ENCODE measurements at places on chromosomes 7 and 10.

GRCh38 chr7:18511351-18512140, 16.0 kb downstream of the HDAC9 start:
- no peak for DNase-seq

GRCh38 chr7:27917119-27917518, 177.2 kb downstream of the TAX1BP1 start:
- no peak for DNase-seq

GRCh38 chr7:106126170-106126938, 14.2 kb upstream of the SYPL1 start:
- DNase-seq, result peak; percentile 28

GRCh38 chr7:44063894-44064651, 1.3 kb downstream of the PGAM2 start:
- DNase-seq, result no peak

DNA sequence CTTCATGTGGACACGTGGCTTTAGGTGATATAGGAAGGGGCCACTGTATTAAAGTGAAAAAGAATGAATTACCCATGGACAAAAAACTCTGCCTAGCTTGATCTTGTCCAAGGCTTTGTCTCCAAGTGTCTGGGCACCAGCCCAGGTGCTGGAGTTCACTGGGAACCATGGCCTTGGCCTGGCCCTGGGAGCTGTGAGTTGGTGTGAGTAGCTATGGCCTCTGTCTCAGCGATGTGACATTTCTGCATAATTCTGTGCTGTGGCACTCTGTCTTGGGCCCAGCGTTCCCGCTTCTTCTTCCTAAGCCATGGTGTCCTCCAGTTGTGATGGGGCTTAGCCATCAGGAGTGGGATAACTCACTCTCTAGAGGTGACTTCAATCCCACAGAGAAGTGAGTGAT, 119.0 kb upstream of the PPP2R2D start:
- no peak for DNase-seq

- DNase-seq, result no peak
Measured at GRCh38 chr7:123023126-123023525, 27.6 kb upstream of the TAS2R16 start.

DNA sequence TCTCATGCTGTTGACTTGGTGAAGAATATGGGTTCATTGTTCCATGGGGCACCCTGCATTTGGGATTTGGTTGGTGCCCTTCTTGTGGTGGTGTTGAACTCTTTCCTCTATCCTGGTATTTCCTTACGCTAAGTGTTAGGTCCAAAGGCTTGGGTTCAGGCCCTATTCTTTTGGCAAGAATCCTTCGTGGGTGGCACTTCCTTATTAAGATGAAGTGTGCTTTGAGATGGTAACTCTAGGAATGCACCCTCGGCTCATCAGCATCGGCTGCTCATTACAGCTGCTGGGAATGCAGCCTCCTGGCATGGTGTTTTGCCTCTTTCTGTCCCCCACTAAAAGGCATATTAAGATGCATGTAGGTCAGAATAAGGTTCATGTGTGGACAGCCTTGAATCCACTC, 380.7 kb downstream of the RPS24 start:
- no peak for DNase-seq

GRCh38 chr7:156063241-156063810, 251.1 kb upstream of the SHH start:
- no peak for DNase-seq

- no peak for DNase-seq
Measured at GRCh38 chr7:85341121-85341520, 154.3 kb upstream of the SEMA3D start.

DNA sequence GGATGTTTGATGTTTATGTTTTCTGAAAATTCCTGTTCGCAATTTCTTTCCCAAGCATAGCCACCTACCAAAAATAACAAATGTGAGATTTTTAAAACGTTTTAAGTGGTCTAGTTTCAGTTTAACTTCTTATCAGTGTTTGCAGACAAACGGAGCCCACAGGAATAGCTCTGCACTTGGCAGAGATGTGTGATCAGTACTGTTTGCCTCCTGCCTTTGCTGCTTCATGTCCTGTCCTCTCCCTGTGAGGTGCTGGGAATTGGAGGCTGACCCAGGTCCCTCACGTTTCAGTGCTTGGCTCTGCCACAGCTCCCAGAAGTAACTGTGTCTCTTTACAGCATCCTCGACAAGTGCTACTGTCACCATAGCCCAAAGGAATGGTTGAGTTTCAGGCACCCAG, 1.2 kb downstream of the UCN3 start:
- no peak for DNase-seq

DNA sequence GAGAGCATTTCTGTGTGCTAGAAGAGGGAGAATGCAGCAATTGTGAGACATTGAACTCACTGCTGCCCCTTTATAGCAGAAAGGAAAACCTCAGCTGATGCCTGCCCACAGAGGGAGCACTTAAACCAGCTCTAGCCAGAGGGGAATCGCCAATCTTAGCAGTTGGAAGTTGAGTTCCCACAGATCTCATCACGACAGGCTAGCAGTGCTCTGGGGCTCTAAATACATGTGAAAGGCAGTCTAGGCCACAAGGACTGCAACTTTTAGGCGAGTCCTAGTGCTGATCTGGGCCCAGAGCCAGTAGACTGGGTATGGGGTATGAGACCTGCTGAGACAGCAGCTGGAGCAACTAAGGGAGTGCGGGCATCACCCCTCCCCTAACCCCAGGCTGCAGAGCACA, 25.2 kb upstream of the PRR15 start:
- no peak for DNase-seq

- no peak for DNase-seq
Measured at GRCh38 chr7:83876593-83876992, 227.7 kb upstream of the SEMA3E start.
